ENCODE measurements at places on chromosomes 12 and 14. TPM values are rescaled to one million over a fixed set of nuclear protein-coding genes. Genes with fewer than 3 reads are reported as not detected.

GRCh38 chr14:81144824-81145603 is 75.7 kb downstream of the GTF2A1 start:
- peaks cover 11% of the 10 kb centered on the region for H3K4me1 ChIP-seq
- no peak overlapping the region for H3K27ac ChIP-seq
- DNase-seq: no peak
- H3K36me3 ChIP-seq: no peaks in the 10 kb centered on the region

GRCh38 chr12:90490355-90490754 is 464.6 kb downstream of the CCER1 start:
- H3K36me3 ChIP-seq: no peaks in the 10 kb centered on the region
- no peak for DNase-seq
- H3K4me1 ChIP-seq: no peaks in the 10 kb centered on the region
- H3K4me3 ChIP-seq: no peak overlapping the region
- H3K27me3 ChIP-seq: no peaks in the 10 kb centered on the region
- no peak overlapping the region for H3K27ac ChIP-seq

DNA sequence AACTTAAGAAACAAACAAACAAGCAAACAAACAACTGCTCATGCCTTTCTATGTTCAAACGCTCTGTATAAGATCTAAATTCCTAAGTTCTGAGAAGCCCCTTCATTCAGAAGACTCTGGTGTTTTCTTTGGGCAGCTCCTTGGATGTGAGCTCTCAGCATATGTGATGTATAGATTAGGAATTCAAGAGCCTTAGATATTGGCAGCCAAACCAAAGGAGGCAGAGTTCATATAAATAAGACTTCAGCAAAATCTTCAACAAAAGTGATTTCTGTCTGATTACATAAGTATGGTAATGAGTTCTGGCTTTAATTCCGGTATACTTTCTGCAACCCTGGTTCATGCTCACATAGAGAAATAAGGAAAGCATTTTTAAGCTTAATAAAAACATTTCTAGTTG is 145.6 kb downstream of the DYRK2 start:
- peaks cover 2% of the 10 kb centered on the region for H3K27me3 ChIP-seq
- no peak overlapping the region for H3K27ac ChIP-seq
- H3K4me3 ChIP-seq: no peak overlapping the region
- peaks cover 9% of the 10 kb centered on the region for H3K4me1 ChIP-seq
- no peak for DNase-seq

DNA sequence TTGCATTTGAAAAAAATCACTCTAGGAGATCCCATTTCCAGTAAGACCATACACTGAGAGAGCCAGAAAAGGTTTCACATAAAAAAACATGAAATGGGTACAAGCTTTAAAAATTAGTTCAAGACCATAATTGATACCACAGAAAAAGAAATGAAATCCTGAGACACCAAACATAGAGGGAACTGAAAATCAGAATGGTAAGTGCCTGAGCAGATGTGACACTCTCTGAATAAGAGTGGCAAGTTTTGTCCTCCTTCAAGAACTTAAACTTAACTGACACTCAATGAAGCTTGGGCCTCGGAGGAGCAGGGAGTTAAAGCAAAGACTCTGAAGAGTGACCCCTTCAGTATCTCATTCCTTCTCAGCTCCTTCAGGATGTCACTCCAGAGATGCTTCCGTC is 23.2 kb upstream of the PTGDR start:
- H3K4me1 ChIP-seq: peaks cover 31% of the 10 kb centered on the region
- peaks cover 6% of the 10 kb centered on the region for H3K36me3 ChIP-seq
- H3K27ac ChIP-seq: no peak overlapping the region
- H3K27me3 ChIP-seq: no peaks in the 10 kb centered on the region
- H3K4me3 ChIP-seq: no peak overlapping the region

Gene C12orf56
- total RNA-seq: not detected
